ENCODE measurements at places on chromosomes 16 and 17.
A peak's percentile ranks its signal among the peaks of the same experiment; 100 is the strongest.

DNA sequence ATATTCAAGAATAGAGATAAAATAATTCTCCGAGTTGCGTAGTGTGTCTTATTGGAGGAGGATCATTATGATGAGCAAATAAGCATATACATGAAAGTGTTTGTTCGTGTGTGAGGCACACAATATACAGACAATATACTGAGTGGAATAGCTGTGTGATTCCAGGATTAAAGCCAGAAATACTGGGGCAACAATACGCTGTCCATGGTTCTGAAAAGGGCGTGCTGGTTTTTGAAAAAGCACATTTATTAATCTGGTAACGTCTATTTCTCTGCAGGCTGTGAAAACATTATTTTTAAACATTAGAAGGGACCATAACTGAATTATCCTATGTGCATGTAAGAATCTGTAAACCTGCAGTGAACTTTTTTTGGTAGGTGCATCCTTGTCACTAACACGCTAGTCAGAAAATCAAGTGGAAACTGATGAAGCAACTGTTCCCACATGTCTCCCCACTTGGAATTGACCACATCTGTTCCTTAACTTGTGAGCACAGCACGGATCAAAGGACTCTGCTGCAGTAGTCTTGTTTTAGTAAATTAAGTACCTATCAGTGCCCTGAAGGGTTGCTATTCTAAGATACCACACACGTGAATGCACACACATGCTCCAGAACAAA lies 346.0 kb downstream of the GRIN2A start:
- DNase-seq, result no peak

DNA sequence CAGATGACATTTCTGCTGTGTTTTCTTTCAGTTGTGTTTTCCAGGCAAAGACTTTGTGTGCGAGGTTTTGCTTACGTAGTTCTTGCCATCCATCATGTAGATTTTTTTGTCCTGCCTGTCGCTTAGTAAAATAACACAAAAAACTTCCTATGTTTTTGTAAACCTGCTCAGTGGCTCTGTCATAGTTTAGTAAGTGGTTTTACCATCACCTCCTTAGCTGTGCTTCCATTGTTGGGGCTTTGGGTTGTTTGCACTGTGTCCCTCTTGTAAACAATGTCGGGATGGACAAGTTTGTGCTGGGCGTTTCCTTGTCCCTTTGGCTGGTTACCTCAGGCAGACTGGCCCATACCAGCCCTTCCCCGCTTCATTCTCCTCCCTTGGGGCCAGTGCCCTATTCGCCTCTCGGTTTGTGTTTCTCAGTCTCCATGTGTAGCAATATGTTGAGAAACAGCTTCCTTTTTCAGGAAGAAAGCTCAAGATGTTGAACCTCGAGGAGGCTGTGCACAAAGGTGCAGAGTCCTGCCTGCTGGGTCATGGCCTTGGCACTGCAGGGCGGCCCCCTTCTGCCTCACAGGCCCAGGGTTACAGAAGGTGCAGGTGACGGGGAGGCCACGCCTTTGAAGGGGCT lies 74.6 kb downstream of the KSR1 start:
- no peak for DNase-seq

DNA sequence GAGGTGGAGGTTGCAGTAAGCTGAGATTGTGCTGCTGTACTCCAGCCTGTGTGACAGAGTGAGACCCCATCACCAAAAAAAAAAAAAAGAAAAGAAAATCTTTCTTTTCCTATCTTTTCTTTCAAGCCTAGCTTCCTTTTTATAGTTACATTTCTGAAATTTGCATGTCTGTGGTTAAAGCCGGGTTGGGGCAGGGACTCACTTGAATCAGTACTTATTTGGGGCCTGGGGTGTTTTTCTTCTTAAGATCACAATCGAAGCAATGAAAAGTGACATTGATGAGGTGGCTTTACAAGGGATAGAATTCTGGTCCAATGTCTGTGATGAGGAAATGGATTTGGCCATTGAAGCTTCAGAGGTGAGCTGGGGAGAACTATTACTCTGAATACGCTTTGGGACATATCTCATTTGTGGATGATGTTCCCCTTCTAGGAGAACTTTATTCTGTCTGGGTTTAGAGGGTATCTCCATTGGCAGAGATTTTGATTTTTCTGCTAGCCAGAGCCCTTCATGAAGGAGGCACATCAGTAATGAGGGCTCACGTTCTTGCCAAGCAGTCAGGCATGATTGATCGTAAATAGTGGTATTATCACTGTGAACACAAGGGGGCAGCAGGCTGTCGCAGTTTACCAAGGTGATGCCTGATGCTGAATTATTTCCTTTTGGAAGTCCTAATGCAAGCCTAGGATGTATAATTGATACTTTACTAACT lies 14.3 kb downstream of the KPNB1 start:
- DNase-seq, result peak; percentile 89

DNA sequence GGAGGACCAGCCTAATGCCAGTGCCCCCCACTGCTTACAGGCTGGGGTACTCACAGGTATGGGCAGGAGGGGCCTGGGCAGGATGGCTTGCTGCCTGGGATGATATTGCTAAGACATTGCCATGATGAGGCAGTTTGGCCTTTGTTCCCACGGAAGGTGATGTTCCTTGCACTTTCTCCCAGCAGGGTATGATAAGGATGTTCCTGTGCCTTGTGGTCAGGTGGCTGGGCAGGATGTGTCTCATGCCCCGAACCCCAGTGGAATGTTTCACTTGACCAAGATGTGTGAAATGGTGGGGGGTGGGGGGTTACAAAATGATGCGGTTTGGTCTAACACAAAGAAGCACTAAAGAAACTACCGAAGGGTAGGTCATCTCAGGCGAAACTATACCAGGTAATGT lies 337.8 kb upstream of the ZFHX3 start:
- DNase-seq, result no peak

DNA sequence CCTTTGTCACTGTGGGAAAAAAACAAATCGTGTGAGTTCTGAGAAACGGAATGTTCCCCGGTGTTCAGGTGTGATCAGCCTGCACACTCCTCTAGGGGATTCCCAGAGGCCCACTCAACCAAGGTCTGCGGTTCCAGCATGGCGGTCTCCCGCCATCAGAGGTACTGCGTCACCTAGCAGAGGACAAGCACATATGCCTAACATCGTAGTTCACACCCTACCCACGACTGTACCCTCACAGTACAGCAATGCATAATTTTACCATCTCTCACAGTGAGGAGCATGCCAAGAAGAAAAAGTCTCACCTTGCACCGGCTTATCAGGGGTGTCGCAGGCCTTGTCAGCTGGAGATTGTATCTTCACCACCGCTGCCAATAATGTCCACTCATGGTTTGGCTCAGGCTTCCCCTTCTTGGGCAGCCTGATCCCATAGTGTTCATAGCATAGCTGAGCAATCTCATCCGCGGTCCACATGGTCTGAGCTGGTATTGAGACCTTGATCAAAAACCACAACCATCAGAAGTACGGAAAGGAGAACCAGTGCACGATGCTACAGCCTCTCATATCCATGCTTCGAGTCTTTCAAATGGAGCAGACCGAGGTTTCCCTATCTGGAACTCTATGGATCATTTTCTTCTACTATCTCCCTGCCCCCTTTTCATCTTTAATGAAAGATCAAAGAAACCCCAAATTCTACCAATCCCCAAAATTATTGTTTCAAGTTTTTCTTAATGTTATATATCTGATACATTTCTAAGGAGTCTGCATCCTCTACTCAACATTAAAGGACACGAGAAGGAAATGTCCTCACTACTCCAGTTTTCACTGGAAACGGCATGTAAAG lies 2.5 kb downstream of the ADAT1 start:
- DNase-seq, result no peak

DNA sequence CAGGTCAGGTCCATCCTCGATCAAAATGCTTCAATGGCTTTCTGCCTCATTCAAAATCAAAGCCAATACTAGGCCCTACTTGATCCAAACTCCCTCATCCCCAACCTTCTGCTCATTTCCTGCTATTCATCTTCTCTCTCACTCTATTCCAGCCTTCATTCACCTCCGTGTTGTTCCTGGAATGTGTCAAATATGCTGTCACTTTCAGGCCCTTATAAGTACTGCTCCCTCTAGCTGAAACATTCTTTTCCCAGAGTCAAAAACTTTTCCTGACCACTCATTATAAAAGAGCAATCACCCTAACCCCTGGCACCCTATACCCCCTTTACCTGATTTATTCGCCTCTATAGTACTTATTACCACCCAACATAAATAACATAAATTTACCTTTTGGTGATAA lies 303.7 kb upstream of the PMFBP1 start:
- no peak for DNase-seq

GRCh38 chr17:10130263-10130662 lies 68.1 kb downstream of the GAS7 start:
- no peak for DNase-seq

- no peak for DNase-seq
These were observed 85.3 kb downstream of the RAB11FIP4 start for GRCh38 chr17:31476525-31477416.

DNA sequence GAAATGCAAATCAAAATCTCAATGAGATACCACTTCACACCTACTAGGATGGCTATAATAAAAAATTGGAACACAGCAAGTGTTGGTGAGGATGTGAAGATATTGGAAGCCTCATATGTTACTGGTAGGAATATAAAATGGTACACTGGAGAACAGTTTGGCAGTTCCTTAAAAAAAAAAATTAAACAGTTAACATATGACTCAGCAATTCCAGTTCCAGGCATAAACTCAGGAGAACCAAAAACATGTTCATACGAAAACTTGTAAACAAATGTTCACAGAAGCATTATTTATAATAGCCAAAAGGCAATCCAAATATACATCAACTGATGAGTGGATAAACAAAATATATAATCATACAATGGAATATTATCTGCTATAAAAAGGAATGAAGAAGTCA lies 28.2 kb downstream of the ZNF652 start:
- DNase-seq, result no peak

GRCh38 chr17:44708401-44709263 lies at the start of gene DBF4B:
DBF4B (plus strand) TSS chr17:44708665; CDS start chr17:44708821, 156 bp downstream.
- DNase-seq, result peak; percentile 84

- DNase-seq, result no peak
These were observed 3.4 kb upstream of the MEFV start for GRCh38 chr16:3259836-3260235.

DNA sequence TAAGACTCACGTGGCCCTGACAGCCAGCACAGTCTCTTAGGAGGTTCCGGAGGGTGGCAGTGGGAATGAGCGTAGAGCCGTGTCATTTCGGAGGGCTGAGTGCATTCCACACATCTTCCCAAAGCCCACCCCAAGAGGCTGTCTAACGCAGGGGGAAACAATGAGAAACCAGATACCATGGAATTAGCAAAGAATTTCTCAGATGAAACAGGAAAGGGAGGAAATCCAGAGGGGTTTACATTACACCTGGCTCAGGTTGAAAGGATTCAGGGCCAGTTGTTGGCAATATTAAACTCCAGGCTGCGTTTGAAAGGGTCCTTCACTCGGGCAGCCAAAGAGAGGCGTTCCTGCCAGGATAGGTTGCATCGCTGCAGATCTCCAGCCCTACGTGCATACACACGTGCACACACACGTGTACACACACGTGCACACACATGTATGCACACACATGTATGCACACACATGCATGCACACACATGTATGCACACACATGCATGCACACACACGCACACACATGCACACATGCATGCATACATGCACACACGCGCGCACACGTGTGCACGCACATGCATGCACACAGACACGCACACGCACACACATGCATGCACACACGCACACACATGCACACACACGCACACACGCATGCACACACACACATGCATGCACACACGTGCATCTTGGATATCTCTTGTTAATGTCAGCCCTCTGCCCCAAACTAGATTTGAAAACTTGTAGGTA lies 12.2 kb downstream of the CBX4 start:
- DNase-seq, result no peak

DNA sequence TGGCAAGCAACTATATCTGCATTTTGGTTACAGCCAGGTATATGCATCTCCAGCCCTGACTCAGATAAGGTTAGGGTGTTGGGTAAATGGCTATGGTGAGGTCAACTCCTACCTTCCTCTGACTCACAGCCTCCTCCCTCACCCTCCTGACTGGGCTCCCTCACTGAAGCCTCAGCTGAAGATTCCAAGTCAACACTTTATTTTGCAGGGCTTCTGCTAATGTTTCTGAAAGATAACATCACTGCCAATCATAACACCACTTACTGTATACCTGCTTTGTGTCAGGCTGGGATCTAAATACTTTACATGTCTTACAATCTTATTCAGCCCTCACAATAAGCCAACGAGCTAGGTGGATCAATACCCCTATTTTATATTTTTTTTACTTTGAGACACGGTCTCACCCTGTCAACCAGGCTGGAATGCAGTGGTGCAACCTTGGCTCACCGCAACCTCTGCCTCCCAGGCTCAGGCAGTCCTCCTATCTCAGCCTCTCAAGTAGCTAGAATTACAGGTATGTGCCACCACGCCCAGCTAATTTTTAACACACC lies 47.8 kb upstream of the GCSH start:
- no peak for DNase-seq

DNA sequence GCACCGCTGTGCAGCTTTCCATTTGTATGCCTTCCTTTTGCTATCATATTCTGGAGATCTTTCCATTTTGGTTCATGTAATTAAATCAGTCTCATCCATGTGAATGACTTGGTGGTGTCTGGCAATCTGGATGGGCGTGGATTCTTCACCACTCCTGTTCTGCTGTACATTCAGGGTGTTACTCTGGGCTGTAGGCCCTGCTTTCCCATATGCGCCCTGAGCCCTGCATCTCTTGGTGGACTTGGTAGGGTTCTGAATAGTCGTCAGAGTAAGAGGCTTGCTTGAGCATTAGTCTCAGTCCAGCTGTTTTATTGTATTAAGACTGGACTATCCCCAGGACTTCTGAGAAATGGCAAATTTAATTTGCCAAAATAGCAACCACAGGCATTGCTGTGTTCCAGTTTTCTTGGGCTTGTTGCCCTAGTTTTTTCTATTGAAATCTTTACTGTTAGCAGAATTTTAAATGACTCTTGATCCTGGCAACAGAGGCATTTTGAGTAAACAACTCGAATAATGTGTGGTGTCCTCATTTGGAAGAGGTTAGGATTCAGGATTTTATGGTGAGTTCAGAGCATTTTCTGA lies 14.9 kb downstream of the BANP start:
- DNase-seq, result no peak

DNA sequence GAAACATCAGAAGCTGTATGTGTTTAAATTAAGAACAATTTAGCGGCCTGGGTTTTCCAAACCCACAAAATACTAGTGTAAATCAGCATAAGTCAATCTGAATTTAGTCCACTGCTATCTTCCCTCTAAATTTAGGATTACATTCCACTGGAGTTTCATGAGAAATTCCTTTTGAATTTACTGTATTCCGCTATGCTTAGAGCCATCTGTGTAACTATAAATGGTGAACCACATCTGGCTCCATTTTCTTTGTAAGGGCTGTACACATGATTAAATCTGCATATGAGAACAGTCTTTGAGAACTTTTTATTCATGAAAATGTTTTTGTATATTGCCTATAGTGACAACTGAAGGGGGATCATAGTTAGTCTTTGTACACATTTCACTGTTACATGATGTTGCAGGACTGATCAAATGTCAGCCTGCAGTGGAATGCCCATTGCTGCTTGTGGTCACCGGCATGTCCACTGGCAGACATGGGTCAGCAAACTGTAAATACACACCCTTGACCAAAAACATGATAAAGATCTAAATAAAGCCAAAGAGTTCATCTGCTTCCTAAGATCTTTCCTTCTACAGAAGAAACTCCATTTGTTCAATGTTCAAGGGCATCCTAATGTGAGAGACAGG lies 36.8 kb downstream of the RPGRIP1L start:
- DNase-seq, result no peak
